Peyer's patch (tissue), 4 donors: ENCODE measurements at places on chromosomes 2 and 18. TPM values are rescaled to one million over a fixed set of nuclear protein-coding genes. Genes with fewer than 3 reads are reported as not detected.

DNA sequence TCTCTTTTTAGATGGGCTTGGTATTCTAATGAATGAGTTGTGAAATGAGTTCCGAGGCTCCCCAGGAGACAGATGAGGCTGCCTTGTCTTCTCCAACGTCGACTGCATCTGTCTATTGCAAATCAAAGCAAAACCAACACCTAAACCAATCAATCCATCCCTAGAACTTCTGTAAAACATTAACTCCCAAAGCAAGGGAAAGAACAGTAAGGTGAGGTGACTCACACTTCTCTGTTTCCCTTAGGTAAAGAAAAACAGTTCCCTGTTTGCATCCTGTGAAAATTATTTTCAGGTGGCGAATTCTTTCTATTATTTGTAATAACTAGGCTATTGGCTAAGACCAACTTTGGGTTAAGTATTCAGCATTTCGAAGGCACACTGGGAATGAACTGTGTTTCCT, 249.4 kb downstream of the EPHA4 start:
- no peak for DNase-seq

- DNase-seq: no peak
Observed at GRCh38 chr2:127508631-127509034, 17.7 kb downstream of the IWS1 start.

DNA sequence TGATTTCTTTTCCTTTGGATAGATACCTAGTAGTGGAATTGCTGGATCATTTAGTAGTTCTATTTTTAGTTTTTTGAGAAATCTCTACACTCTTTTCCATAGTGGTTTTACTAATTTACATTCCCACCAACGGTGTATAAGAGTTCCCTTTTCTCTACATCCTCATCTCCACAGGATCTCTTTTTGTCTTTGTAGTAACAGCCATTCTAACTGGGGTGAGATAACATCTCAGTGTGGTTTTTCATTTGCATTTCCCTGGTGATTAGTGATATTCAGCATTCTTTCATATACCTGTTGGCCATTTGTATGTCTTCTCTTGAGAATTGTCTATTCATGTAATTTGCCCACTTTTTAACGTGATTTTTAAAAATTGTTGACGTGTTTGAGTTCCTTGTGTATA, 13.8 kb downstream of the RFTN2 start:
- DNase-seq: no peak

DNA sequence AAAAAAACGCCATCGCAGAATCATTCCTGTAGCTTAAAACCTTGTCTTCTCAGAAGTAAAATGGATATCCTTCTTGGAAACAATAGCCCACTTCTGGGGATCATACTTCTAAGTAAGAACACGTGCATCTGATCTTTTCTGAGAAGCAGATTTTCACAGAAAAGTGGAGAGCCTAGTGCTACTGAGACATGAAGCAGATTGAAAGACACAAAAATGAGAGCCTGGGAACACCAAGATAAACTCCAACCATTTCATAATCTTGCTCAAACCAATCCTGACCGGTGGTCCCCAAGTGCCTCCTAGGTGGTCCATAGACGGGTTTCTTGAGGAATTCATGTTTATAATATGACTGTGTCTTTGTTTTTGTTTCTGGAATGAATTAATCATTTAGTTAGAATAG, 191.2 kb downstream of the IRS1 start:
- no peak for DNase-seq

DNA sequence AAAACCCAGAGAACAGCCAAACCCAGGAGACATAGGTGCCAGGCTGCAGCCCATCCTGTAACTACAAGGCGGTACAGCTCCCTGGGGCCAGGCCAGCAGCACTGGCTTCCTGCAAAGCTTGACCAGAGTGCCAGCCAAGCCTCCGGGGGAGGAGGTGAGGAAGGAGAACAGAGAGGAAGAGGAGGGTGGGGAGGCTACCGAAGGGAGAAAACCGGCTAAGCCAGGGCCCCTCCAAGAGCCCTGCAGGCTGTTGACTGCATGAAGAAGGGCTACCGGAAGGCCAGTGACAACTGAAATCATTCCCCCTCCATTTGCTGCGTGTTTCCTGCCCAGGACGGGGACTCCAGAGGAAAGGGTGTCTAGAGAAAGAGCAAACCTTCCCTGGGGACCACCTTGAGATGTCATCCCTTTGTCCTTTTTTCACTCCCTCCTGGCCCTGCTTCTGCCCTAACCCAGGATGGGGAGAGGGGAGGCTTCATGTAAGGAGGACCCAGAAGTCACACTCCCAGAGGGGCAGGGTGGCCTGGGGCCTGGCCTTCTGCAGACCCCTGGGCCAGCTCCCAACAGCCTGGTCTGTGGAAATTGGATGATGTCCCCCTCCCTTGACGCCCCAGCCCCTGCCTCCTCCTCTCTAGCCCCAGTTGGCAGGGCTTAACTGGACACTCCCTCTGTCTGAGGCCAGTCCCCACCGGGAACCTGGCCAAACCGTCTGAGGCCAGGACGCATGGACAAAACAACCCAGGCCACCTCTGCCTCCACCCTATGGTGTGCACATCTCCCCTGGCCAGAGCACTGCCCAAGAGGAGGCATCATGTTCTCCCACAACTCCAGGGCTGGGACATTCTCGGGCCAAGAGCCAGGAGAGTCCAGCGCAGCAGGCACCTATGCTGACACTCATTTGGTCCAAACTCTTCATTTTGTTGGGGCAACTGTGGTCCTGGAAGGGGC, 207.8 kb downstream of the CYP26B1 start:
- DNase-seq: no peak

DNA sequence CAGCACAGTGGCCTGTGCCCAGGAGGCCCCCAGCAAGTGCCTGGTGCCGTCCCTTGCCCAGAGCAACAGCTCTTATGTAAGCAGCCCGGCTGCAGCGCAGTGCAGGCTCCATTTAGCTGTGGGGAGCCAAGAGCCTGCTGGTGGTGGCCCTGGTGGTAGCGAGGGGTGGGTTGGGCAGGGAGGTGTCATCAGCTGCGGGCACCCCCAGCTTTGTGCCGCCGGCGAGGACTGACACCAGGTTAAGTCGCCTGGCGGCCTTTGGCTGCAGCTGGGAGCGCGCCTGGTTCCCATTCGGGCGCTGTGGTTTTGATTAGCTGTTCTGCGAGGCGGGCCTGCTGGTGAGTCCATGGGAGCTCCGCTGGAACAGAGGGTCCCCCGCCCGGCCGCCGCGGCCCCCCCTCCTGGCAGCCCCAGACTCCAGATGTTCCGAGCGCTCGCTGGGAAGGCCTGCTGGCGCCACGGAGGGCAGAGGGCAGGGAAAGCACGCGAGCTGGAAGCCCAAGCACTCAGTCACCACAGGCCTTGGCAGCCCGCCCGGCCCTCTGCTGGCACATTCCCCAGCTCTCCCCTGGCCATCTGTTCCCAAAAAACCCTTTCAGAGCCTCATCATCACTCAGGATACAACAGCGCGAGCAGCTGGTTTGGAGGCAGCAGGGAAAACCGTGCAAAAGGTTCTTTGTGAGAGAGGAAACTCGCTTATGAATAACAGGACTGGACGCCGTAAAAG, 18.4 kb downstream of the ATOH8 start:
- peak; percentile 91 for DNase-seq

- no peak for DNase-seq
Observed at GRCh38 chr2:48423376-48423775, 106.6 kb upstream of the STON1 start.

GRCh38 chr18:31721601-31722000, 37.2 kb upstream of the B4GALT6 start:
- no peak for DNase-seq

GRCh38 chr2:219851801-219852481, 224.5 kb downstream of the SLC4A3 start:
- no peak for DNase-seq

DNA sequence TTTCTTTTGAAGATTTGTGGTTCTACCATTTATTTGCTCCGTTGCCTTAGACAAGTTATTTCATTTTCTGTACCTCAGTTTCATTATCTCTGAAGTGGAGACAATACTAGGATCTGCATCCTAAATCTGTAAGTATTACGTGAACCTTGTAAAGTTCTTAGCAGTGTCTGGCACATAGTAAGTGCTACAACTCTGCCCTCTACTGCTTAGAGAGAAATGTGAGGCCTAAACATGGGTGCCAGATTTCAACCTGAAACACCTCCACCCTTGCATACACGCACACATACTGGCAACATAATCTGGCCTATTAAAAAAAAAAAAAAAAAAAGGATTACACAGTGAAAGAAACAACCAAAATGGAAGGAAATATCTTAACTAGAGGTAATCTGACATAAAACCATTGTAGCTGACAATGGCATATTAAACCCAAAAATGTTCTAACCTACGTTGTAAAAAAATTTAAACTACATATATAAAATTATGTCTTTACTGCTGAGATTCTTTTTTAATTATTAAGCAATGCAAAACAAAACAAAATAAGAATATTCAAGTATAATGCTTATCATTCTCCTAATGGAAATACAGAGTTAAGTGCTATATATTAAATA, 132.6 kb downstream of the MAP2 start:
- no peak for DNase-seq

GRCh38 chr2:223915071-223915470, 30.1 kb downstream of the WDFY1 start:
- DNase-seq: no peak

DNA sequence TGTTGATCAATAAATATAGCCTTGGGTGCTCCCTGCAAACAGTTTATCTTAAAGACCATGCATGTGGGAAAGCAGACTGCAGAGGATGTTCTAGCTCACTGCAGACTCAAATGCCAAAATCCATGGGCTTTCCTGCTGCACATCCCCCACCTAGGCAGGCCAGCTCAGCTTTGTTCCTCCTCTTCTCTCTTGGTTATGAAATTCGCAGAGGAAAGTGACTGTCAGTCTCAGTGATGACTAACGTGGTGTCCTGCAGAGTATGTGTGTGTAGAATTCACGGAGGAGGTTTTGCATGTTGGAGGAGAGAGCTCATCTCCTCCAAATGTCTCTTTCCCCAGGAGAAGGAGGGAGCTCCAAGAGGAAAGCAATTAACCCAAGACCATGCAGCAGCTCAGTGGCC, 21.4 kb upstream of the KCNS3 start:
- DNase-seq: no peak

Gene B3GNT2
- total RNA-seq: 16.7 TPM

Gene DLGAP1
- total RNA-seq: 2.7 TPM

Gene ACTG2
- total RNA-seq: 41.2 TPM
